SW 1271 (cell line): ENCODE measurements at places on chromosomes 1 and 21.

DNA sequence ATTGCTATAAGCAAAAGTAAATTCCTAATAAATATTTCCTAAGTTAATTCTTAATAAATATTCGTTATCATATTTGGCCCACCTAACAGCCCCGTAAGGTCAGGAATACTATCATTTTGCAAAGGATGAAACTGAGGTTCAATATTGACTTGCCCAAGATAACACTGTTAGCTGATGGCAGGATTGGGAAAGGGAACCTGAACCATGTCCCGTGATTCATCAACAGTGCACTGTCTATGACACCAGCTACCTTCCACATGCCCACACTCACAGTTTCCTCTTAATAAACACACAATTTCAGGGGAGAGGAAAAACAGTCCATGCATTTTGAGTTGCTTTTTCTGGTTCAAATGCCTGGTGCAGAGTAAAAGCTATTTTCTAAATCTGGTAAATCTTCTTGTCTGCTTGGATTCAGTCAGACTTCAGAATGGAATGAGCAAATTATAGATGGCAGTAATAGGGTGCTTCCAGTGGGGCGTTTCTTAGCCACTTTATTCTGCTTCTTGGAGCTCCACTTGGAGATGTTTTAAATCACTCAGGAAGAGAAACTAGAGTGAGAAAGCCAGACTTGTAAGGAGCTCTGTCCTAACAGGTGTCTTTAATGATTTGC is 354.6 kb downstream of the PDE4B start:
- no peak for DNase-seq

DNA sequence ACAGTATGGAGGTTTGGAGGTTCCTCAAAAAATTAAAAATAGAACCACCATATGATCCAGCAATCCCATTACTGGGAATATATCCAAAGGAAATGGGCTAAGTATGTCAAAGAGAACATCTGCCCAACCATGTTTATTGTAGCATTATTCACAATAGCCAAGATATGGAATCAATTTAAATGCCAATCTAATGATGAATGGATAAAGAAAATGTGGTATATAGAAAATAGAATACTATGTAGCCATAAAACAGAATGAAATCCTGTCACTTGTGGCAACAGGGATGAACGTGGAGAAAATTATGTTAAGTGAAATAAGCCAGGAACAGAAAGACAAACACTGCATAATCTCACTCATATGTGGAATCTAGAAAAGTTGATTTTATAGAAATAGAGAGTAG is 201.7 kb upstream of the AJAP1 start:
- DNase-seq = no peak

GRCh38 chr1:212955098-212955497 is 4.8 kb downstream of the VASH2 start:
- DNase-seq = no peak

- no peak for DNase-seq
These were observed 49.5 kb upstream of the GPR37L1 start for GRCh38 chr1:202073206-202073605.

DNA sequence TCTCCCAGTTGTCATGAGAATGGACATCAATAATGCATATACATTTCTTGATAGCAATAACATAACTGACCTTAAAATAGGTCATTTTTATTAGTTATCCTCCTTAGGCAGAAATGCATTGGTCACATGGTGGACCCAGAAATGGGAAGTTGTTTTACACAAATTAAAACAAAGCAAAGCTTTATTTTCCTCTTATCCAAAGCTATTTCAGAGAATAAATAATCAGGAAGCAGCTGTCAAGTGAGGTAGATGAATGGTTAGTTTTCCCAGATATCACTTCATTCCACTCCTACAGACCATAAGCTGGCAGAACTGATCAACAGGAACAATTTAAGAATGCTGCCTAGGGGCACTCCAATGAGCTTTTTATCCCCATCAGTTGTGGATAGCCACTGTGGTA is 16.0 kb upstream of the OLIG1 start:
- DNase-seq = no peak

DNA sequence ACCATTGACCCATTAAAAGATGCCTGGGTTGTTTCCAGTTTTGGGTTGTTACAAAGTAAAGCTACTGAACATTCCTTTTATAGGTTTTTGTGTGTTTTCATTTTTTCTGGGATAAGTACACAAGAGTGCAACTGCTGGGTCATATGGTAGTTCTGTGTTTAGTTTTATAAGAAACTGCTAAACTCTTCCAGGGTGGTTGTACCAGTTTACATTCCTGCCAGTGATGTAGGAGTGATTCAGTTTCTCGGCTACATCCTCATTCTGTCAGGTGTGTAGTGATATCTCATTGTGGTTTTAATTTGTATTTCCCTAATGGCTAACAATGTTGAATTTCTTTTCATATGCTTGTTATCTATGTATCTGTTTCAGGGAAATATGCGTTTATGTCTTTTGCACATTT is 58.5 kb upstream of the DNAJC6 start:
- DNase-seq = no peak

GRCh38 chr1:88089961-88090360 is 594.1 kb upstream of the PKN2 start:
- DNase-seq = no peak

DNA sequence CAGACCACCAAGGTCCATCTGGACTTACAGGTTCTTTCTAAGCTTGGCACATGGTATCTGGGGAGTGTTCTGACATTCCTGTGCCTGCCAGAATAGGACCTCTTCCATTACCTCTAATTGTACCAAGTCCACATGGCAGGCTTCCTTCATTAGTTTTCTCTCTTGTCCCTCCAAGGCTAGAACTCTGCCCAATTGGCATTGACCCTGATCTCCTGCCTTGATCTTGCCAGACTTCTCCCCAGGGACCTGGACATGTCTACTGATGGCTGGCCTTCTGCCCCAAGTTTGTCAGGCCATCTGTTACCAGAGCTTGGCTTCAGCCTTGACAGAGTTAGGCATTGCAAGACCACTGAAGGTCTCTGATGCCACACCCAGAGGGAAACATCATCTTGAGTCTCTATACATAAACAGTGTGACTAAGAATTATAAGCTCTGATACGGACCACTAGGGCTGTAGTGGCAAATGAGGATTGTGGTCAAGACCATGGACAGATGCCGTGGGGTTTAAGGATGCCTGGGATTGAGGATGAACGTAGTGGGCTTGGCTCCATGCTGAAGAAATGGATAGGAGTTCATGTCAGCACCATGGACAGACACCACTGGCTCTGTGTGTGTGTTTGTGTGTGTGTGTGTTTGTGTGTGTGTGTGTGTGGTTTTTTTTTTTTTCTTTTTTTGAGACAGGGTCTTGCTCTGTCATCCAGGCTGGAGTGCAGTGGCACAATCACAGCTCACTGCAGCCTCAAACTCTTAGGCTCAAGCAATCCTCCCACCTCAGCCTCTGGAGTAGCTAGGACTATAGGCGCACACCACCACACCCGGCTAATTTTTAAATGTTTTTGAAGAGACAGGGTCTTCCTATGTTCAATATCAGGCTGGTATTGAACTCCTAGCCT is 19.5 kb upstream of the PSMB2 start:
- no peak for DNase-seq

GRCh38 chr1:219755234-219755633 is 142.3 kb upstream of the ZC3H11B start:
- DNase-seq = no peak

DNA sequence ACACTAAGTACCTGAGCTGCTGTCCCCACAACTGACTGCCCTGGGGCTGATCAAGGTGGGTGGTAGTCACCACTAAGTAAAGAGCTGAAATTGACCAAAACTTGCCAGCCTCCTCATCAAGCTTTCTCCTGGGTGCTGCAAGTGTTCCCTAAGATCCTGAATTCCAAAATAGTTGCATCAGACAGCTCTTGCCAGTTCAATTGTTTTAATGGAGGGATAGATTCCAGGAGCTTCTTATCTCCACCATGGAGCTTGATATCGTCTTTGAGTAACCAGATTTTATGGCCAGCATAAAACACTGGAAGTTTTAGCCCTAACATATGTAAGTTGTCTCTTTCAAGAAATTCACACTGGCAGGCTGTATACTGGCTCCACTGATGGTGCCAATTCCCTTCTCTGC is 90.3 kb downstream of the NID1 start:
- no peak for DNase-seq

GRCh38 chr21:26900980-26901379 is 55.8 kb upstream of the ADAMTS1 start:
- no peak for DNase-seq

DNA sequence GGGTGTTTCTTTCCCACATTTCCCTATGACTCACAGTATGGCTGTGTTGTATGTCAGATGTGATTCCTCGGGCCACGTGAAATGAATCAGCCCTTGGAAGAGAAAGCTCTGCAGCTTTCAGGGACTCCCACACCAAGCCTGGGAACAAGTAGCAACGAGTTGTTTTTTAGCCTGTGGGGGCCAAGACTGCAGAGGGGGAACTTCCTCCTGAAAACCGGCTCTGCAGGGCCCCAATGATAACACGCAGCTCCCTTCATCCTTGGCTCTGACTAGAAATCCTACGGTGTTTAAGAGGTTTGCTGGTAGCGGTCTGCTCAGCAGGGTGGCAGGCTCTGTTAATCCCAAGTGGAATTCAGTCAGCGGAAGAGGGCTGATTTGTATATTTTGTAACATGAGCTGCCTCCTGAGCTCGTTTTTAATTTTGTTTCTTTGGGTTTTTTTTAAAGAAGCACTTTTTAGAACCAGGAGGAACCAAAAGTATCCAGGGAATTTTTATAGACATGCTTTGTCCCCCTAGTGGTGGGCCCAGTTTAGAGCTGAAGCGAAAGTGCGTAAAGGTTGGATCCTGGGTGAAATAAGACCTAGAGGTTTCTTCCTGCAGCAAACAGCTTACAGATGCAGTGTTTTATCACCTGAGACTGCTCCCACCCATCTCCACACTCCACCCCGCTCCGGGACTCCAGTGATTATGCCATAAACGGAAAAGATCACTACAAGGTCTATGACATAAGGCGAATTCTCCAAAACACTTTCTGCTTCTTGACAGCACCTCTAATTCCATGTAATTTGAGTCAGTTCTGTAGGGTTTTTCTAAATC is 48.8 kb downstream of the LAMC2 start:
- DNase-seq = peak; percentile 62

- no peak for DNase-seq
These were observed 187.5 kb downstream of the HHAT start for GRCh38 chr1:210516092-210516656.

DNA sequence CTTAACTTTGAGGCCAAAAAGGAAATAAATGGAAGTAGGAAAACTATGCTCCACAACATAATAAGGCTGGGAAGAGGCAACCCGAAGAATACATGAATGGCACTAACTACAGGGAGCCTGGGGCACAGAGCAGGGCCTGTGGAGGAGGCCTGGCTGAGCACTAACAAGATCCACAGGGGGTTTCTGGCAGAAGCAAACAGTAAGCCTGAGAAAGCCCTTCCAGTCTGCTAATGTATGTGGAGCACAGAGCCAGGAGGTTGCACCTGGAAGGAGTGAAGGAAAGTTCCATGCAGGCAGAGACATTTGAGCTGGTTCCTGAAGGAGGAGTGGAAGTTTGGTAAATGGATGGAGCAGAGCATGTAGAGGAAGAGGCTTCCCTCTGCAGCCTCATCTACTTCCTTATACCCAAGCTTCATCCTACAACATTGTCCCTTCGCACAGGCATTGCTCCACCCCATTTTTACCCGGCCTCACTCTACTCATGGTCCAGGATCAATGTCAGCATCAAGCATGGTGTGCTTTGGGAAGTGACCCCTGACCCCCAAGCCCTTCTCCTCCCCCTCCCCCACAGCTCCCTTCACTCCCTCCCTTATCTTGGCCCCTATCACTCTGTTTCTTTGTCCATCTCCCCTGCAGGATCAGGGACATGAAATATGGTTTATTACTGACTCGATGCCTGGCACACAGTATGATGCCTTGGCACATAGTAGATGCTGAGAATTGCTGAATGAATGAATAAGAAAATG is 23.3 kb downstream of the SHISA4 start:
- no peak for DNase-seq

DNA sequence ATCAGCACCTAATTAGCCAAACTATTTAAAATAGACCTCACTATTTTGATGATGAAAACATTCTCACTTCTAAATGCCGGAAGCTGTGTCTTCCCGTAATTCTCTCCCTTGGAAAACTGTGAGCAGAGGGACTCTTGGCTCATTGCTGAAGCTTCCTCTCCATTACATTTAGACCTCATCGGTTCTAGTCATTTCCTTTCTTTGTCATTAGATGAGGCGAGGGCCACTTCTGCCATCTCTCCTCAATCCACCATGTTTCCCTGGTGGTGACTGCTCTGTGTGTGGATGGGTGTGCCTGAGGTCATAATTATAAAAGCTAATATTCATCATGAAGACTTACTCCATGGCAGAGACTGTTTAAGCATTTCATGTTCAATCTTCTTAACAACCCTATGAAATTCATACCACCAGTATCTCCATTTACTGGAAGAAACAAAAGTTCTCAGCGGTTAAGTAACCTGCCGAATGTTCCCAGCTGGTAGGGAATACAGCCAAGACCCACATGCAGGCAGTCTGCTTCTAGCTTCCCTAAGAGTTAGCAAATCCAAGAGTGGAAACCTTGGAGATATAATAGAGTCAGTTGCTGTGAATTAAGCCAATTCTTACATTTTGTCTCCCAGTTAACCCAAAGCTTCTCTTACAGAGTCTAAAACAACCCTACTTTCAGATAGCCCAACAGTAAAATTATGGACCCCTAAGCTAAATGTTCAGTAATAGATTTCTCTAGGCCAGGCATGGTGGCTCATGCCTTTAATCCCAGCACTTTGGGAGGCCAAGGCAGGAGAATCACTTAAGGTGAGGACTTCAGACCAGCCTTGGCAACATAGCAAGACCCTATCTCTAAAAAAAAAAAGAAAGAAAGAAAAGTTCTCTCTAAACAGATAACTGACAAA is 156.2 kb downstream of the ZBTB18 start:
- DNase-seq = no peak

GRCh38 chr1:150365941-150366340 is 2.0 kb downstream of the RPRD2 start:
- no peak for DNase-seq

GRCh38 chr21:44649521-44650100 is 3.4 kb downstream of the KRTAP10-11 start:
- DNase-seq = no peak

GRCh38 chr1:59978511-59978910 is 51.9 kb upstream of the CYP2J2 start:
- no peak for DNase-seq
